ENCODE measurements at places on chromosomes 1 and 21.

- no peak for DNase-seq
Measured at GRCh38 chr21:45203983-45204382, 83.7 kb downstream of the POFUT2 start.

- DNase-seq, result no peak
Measured at GRCh38 chr1:91817211-91817905, 68.6 kb downstream of the TGFBR3 start.

DNA sequence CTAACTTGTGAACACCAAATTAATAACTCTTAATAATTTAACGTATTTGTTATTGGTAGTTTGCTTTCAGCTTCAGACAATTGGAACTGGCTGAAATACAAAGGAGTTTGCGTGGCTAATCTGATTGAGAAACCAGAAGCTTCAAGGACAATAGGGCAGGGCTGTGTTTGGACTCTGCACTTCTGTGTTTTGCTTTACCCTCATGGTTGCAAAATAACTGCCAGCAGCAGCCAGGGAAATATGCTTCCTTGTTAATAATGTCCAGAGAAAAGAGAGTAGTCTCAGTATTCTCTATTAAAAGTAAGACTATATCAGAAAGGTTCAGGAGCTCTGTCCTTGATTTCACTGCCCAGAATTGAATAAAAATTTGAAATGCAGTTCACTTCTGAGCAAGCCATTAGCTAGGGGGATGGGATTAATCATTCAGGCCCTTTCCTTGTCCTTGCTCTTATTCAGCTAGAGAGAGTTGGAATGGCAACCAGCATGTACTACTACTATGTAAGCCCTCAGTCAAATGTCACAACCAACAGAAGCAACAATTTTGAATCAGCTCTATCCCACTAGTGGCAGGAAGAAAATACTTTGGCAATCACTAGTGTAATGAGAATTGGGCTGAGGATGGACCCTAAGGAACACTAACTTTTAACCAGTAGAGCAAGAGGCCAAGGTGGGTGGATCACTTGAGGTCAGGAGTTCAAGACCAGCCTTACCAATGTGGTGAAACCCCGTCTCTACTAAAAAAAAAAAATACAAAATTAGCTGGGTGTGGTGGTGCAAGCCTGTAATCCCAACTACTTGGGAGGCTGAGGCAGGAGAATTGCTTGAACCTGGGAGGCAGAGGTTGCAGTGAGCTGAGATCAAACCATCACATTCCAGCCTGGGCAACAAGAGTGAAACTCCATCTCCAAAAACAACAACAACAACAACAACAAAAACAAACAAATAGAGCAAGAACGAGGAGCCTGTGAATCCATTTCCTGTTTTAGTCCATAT lies 76.8 kb downstream of the POU2F1 start:
- DNase-seq, result no peak

- DNase-seq, result no peak
Measured at GRCh38 chr1:223634423-223634822, 31.1 kb downstream of the CAPN8 start.

DNA sequence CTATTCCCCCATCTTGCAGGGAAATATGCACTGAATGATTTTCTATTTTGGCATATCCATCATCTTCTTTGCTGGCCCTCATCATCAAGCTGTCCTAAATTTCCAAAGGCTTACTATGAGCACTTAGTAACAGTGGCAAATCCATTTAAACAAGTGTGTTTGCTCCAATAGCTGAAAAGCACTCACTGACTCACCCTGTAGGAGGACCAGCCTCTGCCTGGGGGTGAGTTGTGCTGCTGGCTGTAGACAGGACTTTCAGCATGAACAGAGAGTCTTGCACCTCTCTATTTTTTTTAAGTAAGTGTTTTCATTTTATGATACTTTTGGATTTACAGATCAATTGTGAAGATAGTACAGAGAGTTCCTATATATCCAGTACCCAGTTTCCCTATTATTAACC lies 97.3 kb downstream of the SLC35F3 start:
- no peak for DNase-seq
